ENCODE measurements at places on chromosomes 11 and 22.

DNA sequence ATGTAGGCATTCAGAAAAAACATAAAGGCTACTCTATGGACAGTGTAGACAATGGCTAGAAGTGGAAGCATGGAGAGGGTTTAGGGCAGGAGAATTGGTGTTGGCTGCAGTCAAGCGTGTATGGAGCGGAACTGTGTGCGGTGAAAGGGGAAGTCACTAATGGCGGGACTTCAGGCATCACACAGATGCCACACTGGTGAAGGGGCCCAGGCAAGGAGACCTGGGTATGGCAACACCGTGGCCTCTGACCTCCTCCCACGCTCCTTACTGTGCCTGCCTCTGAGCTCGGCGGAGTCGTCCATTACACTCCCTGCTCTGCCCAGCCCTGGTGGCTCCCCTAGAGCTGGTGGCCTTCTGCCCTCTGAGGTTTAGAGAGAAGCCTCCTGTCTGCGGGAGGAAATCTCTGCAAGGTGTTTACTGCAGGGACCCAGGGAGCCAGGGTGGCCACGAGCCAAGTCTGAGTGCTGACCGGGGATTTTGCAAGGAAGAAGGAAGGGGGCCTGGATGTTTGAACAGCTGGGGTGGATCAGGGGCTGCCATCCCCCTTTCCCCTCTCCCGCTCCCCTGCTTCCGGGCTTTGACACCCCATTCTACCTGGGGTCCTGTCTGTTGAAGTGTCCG lies 75.1 kb upstream of the TSPAN18 start:
- no peak for DNase-seq

DNA sequence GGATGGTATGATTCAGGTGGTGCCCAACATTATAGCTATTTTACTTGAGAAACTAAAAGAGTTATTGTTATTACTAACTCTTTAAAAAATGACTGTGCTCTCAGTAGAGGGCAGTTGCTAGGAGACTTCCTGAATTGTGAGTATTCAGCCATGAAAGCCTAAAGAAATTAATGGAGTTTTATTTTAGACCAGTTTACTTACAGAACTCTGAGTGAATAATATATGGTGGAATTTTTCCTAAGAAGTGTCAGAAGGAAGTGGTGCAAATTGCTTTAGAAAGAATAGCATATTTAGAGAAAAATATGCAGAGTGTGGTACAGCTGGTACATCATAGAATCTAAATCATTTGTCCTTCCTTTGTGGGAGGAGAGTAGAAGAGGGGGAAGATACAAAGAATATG lies 689.9 kb upstream of the CCDC90B start:
- DNase-seq = no peak

DNA sequence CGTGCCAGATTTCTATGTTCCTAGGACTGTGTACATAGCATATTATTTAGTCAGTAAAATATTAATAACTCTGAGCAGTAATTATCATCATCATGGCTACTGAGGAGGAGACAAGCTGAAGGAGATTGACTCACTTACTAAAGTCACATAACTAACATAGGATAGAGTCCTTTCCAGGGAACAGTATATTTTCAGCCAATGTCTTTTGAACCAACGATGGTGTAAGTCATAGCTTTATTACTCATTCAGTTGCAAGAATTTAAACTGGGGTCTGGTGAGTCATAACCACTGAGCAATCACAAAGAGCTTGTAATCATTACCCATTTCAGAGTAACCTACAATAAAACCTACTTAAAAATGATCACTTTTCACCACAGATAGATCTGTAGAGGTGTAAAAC lies 1564.8 kb upstream of the TENM4 start:
- DNase-seq = no peak

DNA sequence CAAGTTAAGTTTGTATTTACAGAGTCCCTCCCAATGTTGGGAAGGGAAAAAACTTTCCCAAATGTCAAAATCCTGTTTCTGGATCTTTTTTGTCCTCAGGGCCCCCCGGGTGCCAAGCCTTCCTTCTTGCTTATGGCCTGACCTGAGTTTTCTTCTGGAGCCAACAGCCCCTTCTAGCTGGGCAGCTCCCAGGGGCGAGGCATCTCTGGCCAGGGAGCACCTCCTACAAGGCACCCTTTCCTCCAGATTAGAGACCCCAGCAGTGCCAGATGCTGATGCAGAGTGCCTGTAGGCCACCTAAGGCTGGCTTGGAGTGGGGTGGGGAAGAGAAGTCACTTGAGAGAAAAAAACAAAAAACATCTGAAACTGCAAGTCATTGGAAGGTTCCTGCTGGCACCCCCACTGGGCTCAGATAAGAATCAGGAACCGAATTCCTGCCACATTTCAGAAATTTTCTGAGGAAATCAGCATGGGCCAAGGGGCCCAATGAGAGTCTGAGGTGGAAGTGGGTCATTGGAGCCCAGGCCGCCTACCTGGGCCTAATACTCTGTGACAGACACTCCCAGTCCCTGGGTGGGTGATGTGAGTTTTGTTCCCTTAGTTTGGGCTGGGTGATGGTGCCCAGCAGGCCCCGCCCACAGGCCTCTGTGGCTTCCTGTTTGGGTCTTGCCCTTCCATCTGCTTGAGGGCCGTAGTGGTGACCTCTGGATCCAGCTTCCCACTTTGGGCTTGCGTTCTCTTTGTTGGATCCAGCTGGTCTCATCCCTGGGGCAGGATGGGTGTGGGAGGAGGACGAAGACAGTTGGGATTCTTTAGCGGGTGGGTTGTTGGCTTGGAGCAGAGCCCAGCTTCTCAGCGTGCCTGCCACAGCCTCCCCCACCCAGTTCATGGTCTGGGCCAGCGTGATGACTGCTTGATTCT lies 40.6 kb downstream of the PARVA start:
- no peak for DNase-seq

GRCh38 chr22:19120829-19121630 lies 1.2 kb downstream of the DGCR2 start:
- no peak for DNase-seq

DNA sequence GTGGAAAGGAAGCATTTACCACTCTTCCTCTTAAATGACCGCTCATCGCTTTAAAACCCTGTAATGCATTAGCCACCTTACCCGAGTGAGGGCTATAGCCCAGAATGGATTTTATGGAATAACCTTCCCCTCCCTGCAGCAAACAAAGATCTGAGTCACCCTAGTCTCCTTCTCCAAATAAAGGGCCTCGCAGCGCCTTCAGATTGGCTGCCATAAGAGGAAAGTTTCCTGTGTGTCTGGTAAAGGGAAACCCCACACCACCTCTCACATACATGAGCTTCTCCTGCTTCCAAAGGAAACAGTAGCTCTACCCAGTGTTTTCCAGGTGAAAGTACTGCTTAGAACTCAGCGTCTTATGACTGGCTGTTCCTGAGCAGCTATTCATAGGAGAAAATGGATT lies 47.8 kb downstream of the PPP2R1B start:
- no peak for DNase-seq

Measured in SW 1271 (cell line).